ENCODE measurements at places on chromosomes 4 and X.

GRCh38 chr4:5112333-5113095 lies 61.2 kb downstream of the STK32B start:
- no peak for DNase-seq

- DNase-seq = no peak
Observed at GRCh38 chrX:42189576-42189975, 266.2 kb upstream of the CASK start.

GRCh38 chr4:61461956-61462355 lies 261.8 kb downstream of the ADGRL3 start:
- DNase-seq = no peak

DNA sequence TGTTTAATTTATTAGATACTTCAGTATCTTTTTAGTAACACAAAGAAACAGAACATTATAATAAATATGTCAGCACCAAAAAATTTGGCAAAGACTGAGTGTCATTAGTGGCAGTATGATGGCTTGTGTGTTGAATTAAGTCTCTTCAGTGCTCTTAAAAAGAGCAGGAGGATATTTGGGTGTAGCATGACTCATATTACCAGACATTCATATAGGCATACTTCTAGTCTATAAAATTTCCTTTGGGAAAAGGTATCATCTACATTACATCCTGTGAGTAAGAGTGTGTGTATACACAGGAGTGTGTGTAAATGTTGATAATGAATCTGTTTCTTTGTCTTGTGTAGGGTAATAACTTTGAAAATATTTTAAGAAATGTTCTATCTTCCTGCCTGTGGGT lies 135.7 kb downstream of the CNKSR2 start:
- no peak for DNase-seq

- DNase-seq = no peak
Observed at GRCh38 chr4:6288342-6288741, 18.7 kb downstream of the WFS1 start.

DNA sequence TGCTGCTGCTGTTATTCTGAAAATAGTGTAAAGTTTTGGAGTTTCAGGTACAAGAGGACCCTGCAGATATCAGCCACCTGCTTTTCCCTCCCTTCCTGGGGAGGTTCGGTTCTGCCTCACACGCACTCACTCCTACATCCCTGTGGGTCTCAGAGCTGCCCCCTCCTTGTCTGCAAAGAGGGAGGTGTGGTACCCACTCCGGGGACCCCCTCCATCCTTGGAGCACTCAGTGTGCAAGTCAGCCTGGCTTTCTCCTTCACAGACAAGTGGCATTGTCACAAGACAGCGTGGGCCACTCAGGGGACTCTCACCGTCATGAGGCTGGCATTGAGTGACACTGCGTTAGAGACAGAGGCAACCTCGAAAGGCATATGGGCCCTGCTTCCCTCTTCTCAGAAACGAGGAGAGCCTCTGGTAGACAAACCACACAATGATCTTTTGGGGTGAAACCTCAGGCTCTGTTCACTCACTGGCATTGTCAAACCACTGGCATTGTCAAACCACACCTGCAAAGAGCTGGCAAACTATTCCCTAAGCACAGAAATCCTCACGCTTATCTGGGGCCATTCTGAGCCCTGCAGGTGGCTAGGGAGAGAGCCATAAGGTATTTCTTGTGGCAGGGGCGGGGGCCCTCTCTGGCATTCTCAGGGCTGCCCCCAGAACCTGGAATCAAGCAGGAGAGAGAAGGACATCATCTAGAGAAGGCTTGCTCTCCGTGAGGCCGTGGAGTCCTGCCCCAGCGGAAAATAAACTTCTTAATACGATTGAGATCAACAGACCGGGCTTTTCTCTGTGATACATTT lies 285.0 kb downstream of the SHOX start:
- DNase-seq = peak; percentile 11

GRCh38 chrX:112521676-112522075 lies 158.1 kb downstream of the LHFPL1 start:
- no peak for DNase-seq

DNA sequence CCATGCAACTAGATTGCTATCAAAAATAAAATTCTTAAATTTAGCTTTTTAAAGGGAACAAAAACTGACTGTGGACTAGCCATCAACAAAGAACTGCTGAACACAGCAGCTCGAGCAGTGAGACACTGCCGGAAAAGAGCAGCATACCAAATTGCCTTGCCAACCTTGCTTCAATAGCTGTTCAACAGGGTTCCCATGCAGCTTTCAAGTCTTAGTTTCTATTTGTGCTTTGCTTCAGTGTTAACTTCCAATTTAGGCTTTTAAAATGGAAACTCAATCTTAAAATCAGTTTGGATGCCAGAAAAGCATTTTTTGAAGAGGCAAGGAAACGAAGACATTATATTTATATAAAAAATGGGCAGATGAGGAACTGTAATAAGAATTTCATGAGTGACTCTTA lies 463.4 kb upstream of the MAGEB18 start:
- DNase-seq = no peak

- no peak for DNase-seq
Observed at GRCh38 chr4:40308528-40309122, 26.5 kb upstream of the CHRNA9 start.

DNA sequence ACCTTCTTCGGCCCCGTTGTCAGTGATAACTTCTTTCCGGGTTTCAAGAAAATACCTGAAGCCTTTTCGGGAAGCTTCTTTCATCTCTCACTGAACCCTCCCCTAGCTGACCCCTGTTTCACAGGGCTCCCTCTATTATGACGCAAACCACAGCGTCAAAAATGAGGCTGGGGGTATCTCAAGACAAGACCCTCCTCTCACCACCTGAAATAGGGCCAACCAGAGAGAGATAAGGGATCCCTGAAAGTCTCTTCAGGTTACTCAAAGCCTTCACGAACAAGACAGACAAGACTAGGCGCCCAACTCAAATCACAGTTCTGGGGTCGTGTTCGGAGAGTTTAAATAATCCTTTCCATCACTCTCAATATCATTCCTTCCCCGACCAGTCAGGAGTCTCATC lies 1.2 kb downstream of the PHF8 start:
- no peak for DNase-seq

DNA sequence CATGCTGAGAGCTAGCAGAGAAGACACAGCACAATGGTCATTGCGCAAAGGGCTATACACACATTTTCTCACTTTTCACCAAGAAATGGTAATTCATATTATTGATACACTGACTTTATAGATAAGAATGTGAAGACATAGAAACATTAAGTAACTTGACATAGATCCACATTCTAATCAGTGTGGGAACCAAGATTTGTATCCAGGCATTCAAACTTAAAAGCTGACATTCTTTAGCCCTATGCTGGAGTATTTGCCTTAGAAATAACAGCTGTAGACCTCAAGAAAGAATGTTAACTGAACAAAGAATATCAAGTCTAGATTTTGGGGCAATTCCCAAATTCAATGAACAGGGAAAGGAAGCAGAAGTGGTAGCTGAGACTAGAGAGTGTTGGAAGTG lies 384.8 kb downstream of the IL15 start:
- DNase-seq = no peak

GRCh38 chr4:82394896-82395295 lies 21.1 kb upstream of the HNRNPD start:
- DNase-seq = no peak

DNA sequence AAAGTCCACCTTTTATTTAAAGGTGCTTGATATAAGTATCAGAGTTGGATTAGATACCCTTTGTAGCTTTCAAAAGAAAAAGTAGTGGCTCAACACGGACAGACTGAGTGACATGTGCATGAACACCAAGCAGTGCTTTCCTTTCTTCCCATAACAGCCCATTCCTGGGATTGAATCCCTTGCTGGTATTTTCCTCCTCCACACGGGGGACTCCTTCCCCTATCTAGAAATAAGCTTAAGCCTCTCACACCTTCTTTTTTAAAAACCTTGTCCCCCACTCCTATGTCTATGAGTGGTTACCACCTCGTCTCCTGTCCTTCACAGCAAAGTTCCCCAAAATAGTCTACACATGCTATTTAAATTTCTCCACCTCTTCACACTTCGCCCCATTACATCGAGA lies 5.1 kb downstream of the AP1S2 start:
- DNase-seq = no peak

GRCh38 chr4:110815950-110816349 lies 193.1 kb upstream of the PITX2 start:
- DNase-seq = no peak

DNA sequence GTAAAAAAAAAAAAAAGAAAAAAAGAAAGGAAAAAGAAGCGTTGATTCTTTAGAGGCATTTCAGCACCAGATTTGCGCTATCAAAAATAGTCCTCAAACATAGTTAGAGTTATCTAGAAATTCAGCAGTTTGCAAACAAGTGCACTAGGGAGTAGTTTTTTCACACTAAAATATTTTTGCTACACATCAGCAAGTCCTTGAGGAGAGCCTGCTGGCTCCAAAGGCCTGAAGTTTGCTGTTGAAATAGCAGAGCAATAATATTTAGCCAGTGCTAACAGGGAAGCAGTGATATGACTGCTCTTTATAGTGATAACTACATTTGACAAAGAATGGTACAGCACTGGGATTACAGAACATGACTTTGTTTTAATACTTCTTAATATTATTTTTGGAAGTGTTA lies 472.2 kb downstream of the PCDH7 start:
- no peak for DNase-seq

GRCh38 chrX:9557091-9557490 lies 92.2 kb downstream of the TBL1X start:
- no peak for DNase-seq

DNA sequence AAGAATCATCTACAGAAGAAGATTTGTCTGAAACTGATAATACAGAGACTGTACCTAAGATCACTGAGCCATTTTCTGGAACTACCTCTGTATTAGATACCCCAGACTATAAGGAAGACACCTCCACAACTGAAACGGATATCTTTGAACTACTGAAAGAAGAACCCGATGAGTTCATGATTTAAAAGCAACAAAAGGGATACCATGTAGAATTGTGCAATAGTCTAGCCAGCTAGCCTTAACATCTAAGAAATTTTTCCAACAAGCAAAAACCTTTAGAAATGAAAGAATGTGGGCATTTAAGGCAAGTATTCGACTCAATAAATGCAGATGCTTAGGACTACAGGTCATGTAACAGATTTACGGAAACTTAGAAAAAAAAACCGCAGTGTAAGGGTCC lies 1.3 kb downstream of the CABS1 start:
- DNase-seq = no peak
